ENCODE measurements at places on chromosomes 1 and 21. TPM values are rescaled to one million over a fixed set of nuclear protein-coding genes. Genes with fewer than 3 reads are reported as not detected.

Gene RHBDL2
- total RNA-seq = 2.2 TPM

Gene RSPH1
- total RNA-seq = 0.39 TPM

Gene RBBP5
- 14.0 TPM for total RNA-seq

Gene S100A1
- total RNA-seq = 5.6 TPM

Gene TRABD2B
- 1.5 TPM for total RNA-seq

Gene CYP4X1
- 2.8 TPM for total RNA-seq

Gene PADI3
- total RNA-seq = 15.8 TPM

Gene DIRAS3
- total RNA-seq = 1.4 TPM

Gene SELL
- total RNA-seq = 12.3 TPM

Gene ATP6V1G3
- not detected for total RNA-seq

Gene FCRL5
- 0.10 TPM for total RNA-seq

Gene SRGAP2B
- 23.8 TPM for total RNA-seq

Gene SLAMF1
- total RNA-seq = 0.20 TPM

GRCh38 chr1:91015794-91016550 is 5.9 kb downstream of the ZNF644 start:
- DNase-seq = no peak

DNA sequence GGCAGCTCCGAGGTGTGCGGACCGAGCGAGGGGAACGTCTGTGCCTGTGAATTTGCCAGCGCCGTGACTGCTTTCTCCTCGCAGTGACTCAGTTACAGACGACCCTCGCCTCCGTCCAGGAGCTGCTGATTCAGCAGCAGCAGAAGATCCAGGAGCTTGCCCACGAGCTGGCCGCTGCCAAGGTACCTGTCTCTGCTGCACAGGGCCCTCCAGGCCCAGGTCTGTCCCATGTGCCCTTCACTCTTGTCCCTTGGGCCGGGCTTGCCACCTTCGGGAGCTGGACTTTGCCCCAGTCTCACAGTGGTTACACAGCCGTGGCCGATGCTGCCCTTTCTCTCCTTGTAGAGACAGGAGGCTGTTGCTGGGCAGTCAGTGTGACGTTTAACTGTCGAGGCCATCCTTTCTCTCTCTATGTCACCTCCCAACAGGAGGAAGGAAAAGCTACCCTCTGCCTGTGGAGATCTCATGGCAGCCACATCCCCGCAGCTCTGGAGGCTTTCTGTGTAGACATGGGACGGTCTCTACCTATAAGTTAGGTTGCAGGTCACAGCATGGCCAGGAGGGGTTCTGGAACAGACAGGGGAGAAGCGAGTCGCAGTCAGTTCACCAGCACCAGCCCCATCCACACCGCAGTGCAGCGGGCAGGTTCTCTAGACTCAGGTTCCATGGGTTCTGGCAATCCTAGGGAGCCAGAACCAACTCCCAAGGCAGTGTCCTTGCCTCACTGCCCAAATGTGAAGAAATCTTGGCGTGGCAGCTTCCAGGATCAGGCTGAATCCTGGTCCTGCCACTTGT is 149.7 kb downstream of the PEX14 start:
- DNase-seq = no peak

- no peak for DNase-seq
These were observed 852 bp downstream of the KTI12 start for GRCh38 chr1:52032785-52033131.

GRCh38 chr1:166740668-166741276 is 98.5 kb upstream of the POGK start:
- DNase-seq = no peak

DNA sequence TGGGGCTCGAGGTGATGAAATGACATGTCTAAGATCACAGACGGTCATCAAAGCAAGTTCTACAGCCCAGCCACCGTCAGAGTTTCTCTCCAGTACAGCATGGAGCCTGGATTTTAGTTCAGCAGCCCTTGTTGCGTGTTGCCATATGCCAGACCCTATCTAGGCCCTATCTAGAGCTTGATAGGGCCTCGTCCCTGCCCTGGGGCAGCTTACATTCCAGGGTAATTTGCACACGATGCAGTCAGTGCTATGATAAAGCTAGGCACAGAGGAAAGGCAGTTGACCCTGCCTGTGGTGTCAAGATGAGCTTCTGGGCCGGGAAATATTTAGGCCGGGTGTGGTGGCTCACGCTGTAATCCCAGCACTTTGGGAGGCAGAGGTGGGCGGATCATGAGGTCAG is 18.9 kb downstream of the ETV3L start:
- DNase-seq = no peak

DNA sequence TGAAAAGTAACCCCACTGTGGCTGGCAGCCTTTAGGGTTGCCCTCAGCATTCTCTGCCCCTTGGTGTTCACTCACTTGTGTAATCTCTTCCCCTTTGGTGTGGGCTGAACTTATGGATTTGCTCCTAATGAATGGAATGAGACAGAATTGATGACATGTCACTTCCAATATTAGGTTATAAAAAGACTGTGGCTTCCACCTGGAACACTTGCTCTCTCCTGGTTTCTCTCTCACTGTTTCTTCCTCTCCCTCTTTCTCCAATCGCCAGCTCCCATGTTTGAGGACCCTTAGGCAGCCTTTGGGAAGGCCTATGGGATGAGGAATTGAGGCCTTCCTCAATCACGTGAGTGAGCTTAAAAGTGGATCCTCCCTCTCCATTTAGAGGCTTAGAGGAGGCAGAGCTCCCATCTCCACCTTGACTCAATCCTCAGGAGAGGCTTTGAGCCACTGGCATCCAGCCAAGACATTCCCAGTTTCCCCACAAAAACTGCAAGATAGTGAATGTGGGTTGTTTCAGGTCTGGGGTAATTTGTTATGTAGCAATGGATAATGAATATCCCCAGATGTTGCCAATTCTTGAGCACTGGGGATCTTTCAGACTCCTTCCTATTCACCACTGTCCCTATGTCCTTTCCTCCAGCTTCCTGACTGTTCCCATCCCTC is 95.5 kb upstream of the CD34 start:
- DNase-seq = no peak

- no peak for DNase-seq
These were observed 47.9 kb upstream of the BCAR3 start for GRCh38 chr1:93729502-93729901.

- DNase-seq = no peak
These were observed 32.7 kb upstream of the C1orf198 start for GRCh38 chr1:230900984-230901383.

GRCh38 chr21:39452207-39452969 is 618 bp downstream of the SH3BGR start:
- DNase-seq = peak; percentile 64

- DNase-seq = no peak
These were observed 597.9 kb upstream of the ADAMTS5 start for GRCh38 chr21:27564684-27565301.

GRCh38 chr21:25360593-25360992 is 246.7 kb downstream of the MRPL39 start:
- DNase-seq = no peak

DNA sequence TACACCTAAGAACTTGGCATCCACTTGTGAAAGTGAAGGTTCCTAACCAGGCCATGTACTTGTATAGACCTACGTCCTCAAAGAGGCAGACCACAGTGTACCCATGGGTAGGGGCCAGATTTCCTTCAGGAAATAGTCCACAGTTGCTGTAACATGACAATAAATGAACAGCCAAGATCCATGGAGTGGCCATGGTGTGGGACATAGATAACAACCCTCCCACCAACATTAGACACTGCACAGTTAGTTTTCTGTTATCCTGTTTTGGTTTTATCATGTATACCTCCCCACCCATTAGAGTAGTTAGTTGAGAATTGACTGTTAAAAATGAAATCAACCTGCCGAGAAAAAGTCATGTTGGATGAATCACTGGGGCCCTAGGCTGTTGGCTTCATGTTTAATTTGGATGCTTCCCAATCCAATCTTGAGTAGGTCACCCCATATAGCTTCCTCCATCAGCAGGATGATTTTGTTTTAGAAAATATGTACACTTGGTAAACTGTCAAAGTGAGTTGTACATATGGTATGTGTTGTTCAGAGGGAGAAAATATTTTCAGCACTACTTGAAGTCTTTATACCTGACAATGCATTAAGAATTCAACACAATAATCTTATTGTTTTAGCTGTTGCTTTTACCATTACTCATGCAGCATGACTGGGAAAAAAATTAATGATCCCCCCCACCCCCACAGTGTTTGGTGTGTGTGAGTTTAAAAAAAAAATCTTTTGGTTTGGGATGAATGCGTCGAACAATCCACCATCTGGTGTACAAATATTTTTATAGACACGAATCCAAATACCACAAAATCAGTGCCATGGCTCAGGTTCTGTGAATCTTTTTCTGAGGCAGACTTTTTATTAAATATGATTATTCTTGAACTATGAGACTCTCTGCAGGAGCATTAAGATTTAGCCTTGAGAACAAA is 88.3 kb upstream of the ARHGAP29 start:
- DNase-seq = peak; percentile 82

DNA sequence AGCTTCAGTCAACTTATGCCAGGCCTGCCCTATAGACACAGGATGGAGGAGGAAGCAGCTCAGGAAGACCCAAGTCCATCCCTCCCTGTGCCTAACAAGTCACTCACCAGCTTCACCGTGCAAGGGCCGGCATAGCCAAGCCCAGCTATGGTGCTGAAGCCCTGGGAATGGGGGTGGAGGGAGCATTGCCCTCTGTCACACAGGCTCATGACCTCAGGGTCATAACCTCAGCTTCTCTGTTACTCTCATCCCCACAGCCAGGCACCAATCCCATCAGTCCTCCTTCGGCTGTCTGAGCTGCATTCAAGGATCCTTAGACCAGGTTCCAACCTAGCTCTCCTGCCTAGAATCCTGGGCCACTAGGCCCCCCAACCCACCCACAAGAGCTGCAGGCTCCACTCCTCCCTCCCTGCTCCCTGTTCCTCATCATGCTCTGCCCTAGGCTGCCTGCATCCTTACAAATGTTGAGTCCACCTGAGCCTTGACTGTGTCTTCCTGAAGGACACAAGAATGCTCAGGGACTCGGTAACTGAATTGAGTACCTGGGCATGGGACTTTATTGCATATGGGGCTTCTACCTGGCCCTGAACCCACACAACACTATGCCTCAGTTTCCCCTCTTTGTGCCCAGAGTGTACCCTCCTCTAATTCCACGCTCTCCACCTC is 1.7 kb downstream of the CD244 start:
- DNase-seq = no peak

GRCh38 chr1:159185121-159185520 is 13.7 kb downstream of the CADM3 start:
- DNase-seq = no peak

DNA sequence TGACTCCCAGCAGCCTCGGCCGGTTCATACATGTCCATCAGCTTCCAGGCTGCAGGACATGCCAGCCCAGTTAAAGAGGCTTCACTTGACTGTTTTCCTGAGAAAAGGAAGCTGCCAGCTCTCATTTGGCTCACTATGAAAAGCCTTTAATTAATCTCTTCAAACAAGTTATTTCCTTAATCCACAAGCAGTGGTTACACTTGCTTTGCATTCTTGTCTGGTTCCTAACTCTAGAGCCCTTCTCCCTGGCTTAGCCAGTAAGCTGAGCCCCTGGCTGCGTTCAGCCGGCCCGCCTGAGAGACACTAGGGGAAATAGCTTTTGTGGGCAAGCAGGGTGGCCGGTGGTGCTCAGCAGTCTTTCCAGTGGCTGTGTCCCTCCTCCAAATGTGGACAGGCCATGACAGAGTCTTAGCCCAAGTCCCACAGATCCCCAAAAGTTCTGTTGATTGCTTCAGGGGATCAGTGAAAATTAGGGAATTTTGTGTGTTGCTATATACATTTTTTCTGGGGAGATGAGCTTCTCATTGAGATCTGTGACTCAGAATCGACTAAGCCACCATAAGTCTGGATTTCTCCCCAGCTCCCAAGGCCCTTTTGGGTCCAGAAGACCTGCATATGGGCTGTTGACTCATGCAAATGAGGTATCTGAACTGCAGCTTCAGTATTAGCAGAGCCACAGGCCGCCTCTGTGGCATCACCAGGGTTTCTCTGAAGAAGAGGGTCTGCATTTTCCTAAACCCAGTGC is 10.1 kb downstream of the ATF3 start:
- DNase-seq = no peak

DNA sequence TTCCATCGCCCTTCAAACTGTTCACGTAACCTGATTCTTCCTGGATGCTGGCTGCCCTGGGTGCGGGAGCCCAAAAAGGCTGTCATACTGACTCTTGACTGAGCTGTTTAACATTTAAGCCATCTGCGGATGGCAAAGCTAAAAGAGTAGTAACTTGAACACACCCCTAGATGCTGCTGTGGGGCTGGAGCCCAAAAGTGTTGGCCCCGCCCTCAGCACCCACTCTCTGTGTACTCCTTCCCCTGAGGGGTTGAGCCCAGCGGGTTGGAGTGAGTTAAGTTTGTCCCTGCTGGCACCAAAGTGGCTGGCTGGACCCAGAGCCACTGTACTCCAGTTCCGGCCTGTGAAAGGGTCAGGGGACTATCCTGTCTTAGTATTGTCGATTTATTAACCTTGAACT is 640.6 kb downstream of the PTPRU start:
- no peak for DNase-seq

GRCh38 chr1:14366091-14367018 is 232.1 kb upstream of the KAZN start:
- DNase-seq = peak; percentile 75

GRCh38 chr1:43074244-43074643 is 97.8 kb downstream of the EBNA1BP2 start:
- DNase-seq = no peak

DNA sequence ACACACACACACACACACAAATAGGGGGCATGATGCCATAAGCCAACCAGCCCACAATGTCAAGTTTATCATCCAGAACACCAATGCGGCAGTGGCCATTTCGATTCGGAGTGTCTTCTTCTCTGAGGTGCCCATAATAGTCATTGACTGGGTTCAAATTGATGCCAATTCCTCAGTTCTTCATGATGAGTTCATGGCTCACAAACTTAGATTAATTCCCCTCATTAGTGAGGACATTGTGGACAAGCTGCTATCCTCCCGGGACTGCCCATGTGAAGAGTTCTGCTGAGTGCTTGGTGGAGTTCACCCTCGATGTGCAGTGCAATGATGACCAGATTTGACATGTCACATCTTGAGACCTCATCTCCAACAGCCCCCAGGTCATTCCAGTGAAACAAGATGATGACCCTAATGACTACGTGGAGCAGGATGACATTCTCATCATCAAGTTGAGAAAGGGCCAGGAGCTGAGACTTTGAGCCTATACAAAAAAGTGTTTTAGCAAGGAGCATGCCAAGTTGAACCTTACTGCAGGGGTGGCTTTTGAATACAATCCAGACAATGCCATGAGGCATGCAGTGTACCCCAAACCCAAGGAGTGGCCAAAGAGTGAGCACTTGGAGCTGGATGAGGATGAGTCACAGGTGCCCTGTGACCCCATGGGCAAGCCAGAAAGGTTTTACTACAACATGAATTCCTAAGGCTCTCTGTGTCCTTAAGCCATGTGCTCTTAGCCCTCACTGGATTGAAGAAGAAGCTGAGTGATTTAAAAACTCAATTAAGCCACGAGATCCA is 211.6 kb upstream of the SAMSN1 start:
- DNase-seq = no peak
